ENCODE measurements at places on chromosomes 11 and 22.

DNA sequence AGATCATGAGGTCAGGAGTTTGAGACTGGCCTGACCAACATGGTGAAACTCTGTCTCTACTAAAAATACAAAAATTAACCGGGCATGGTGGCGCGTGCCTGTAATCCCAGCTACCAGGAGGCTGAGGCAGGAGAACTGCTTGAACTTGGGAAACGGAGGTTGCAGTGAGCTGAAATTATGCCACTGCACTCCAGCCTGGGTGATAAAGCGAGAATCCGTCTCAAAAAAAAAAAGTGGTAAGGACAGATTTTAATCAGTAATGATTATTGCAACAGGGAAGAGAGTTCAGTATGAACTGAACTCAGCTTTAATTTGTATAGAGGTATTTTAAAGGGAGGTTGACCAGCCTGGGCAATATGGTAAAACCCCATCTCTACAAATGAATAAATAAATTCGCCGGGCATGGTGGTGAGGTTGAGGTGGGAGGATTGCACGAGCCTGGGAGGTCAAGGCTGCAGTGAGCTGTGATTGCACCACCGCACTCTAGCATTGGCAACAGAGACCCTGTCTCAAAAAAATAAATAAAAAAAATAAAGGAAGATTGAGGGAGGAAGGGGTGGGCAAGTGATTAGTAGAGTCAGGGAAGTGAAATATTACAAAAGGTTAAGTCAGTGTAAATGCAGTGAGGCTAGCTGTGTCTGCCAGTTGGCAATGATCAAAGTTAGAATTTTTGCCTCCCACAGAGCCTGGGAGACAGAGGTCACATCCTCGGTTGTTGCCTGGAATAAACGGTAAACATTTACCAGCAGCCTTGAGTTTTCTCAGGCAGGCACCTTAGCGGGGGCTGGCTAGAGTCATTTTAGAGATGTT lies 2.6 kb upstream of the MCM5 start:
- H3K27ac ChIP-seq, result peak overlapping the region; percentile 88
- no peaks in the 10 kb centered on the region for H3K36me3 ChIP-seq
- H3K4me1 ChIP-seq, result peaks cover 35% of the 10 kb centered on the region
- H3K4me3 ChIP-seq, result no peak overlapping the region
- no peak for DNase-seq
- H3K27me3 ChIP-seq, result no peaks in the 10 kb centered on the region

DNA sequence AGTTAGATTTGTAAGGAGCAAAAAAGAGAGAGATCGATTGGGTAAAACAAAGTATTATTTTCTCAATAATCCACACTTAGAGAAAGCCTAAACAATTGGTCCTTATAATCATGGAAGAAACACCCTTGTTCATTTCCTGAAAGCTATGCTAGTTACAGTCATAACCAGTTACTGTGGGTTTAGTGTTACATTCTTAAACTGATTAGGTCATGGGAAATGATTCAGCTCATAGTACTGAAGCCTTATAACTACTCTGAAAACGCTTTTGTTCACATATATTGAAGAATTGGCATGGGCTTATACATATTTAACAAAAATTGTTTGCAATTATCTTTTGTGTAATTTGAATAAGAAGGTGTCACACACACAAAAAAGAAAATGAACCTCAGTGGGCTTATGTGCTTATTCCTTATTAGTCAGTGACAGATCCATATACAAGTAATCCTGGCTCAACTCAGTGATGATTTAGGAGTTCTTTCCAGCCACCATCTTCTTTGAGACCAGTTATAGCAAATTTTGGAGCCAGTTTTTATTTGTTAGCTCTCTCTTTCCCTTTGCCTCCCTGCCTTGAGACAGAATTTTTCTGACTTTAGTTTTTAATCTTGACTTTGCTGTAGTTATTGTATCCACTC lies 198.5 kb upstream of the CTSC start:
- no peaks in the 10 kb centered on the region for H3K4me1 ChIP-seq
- H3K36me3 ChIP-seq, result no peaks in the 10 kb centered on the region
- H3K4me3 ChIP-seq, result no peak overlapping the region
- no peaks in the 10 kb centered on the region for H3K27me3 ChIP-seq

- DNase-seq, result peak; percentile 78
- peak overlapping the region; percentile 96 for H3K27ac ChIP-seq
Measured at GRCh38 chr11:9688716-9689511, 25.0 kb downstream of the SWAP70 start.

- H3K4me1 ChIP-seq, result no peaks in the 10 kb centered on the region
- no peaks in the 10 kb centered on the region for H3K36me3 ChIP-seq
- DNase-seq, result no peak
- H3K4me3 ChIP-seq, result no peak overlapping the region
- no peaks in the 10 kb centered on the region for H3K27me3 ChIP-seq
Measured at GRCh38 chr22:19663286-19663815, 51.0 kb upstream of the SEPTIN5 start.

GRCh38 chr11:67295846-67296245 lies 6.7 kb downstream of the ANKRD13D start:
- H3K27ac ChIP-seq, result no peak overlapping the region
- H3K4me3 ChIP-seq, result no peak overlapping the region
- peaks cover 8% of the 10 kb centered on the region for H3K4me1 ChIP-seq
- no peak for DNase-seq

DNA sequence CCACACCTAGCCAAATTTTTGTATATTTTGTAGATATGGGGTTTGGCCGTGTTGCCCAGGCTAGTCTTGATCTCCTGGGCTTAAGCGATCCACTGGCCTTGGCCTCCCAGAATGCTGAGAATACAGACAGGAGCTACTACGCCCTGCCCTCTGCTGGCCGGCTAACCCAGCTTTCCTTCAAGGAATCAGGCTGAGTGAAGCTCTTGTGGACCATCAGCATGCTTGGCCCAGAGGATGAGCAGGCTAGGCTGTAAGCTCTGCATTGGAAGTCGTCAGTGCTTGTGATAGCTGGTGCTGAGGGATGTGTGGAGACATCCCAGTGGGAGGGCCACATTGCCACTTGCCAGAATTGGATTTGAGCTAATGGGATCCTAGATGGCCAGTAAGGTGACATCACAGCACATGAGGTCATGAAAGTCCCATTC lies 60.6 kb downstream of the MED15 start:
- H3K4me1 ChIP-seq, result peaks cover 16% of the 10 kb centered on the region
- no peak for DNase-seq
- peaks cover 5% of the 10 kb centered on the region for H3K36me3 ChIP-seq
- H3K4me3 ChIP-seq, result no peak overlapping the region

DNA sequence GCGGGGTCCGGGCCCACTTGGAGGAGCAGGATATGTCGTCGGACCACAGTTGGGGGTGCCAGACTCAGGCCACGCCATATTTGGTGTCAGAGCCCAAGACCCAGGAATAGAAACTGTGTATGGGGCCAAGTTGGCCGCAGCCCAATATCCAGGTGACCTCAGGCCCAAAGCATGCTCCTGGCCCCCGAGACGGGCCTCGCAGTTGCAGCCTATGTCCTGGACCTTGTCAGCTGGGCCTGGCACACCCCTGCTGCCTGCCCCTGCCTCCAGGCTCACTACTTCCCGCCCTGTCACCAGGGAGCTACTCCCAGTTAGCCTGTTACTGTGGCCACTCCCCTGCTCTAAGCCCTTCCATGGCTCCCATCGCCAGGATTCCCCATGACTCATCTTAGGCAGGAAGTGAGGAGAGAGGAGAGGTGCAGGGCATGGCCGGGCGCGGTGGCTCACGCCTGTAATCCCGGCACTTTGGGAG lies 23.1 kb downstream of the A4GALT start:
- no peak for DNase-seq
- H3K4me3 ChIP-seq, result no peak overlapping the region
- peaks cover 2% of the 10 kb centered on the region for H3K27me3 ChIP-seq

- H3K4me3 ChIP-seq, result no peak overlapping the region
- H3K4me1 ChIP-seq, result no peaks in the 10 kb centered on the region
- H3K36me3 ChIP-seq, result no peaks in the 10 kb centered on the region
- DNase-seq, result no peak
Measured at GRCh38 chr11:72512956-72513355, 78.6 kb upstream of the CLPB start.

DNA sequence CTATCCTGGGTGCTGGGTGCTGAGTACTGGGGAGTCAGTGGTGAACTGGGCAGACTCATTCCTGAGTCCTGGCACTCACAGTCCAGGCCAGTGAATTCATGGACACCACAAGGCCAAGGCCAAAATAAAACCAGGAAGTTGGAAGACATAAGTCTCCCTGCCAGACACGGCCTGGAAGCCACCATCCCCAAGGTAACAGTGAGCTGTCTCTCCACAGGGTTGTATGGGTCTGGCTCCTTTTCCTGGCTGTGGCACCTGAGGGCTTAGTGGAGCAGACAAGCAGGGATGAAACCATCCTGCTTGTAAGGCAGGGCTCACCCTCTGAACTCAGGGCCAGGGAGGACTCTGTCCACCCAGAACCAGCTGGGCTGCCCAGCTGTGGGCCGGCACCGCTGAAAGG lies 54.7 kb upstream of the ALX4 start:
- H3K36me3 ChIP-seq, result no peaks in the 10 kb centered on the region
- H3K4me1 ChIP-seq, result no peaks in the 10 kb centered on the region
- no peaks in the 10 kb centered on the region for H3K27me3 ChIP-seq
- no peak overlapping the region for H3K27ac ChIP-seq
- no peak overlapping the region for H3K4me3 ChIP-seq

DNA sequence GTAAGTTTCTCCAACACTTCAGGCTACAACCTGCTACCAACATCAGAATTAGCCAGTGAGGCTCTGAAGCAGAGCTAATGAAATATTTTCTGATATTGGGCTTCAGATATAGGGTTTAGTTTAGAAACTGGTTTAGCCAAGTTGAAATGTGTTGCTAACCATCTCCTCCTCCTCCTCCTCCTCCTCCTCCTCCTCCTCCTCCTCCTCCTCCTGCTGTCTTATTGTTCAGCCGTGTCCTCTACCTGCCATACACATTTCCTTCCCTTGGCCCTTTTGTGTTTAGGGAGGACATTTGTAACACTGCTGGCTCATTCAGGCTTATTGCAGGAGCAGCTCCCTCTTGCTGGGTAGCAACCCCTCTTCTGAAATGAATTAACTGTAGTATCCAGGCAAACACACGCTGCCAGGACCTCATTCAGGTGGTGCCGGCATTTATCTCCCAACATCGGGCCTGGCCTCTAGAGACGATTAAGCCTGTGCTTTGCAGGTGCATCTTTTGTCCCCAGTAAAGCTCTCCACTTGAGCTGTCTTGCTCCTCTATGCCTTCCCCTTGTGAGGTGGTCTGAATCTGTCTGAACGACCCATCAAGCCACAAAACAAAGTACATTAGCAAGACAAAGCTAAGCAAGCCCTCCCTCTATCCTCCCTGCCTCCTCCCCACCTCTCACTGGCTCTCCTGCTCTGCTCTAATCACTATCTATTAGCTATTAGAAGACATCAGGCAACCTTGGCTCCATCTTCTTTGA lies 82.9 kb downstream of the KCNJ1 start:
- H3K36me3 ChIP-seq, result peaks cover 28% of the 10 kb centered on the region
- DNase-seq, result no peak
- H3K4me3 ChIP-seq, result no peak overlapping the region
- H3K4me1 ChIP-seq, result no peaks in the 10 kb centered on the region
- H3K27ac ChIP-seq, result peak overlapping the region; percentile 2

DNA sequence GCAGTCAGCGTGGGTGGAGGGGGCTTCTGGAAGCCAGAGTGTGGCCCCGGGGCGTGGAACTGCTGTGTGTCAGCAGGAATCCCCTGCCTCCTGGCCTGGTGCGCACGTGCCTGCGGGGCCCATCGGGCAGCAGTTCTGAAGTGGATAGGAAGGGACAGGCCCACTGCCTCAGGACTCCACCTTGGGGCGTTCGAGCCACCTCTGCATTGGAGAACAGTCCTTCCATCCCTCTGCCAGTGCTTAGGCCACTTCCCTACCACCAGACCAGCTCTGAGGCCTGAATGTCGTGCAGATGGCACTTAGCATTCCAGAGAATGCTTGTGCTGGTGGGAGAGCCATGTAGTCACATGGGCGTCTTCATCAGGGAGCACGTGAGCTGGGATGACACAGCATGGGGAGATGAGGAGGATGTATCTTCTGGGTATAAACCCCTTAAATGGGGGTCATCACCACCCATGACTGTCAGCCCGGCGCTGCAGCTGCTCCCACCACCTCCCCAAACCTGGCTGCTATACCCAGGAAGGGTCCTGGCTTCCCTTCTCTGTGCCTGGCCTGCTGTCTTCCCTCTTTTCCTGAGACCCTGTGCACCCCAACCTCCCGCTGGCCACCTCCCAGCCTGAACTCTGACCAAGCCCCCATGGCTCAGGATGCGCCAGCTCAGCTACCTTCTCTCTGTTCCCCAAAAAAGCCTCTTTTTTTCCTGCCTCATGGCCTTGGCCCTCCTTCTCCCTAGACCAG lies 9.7 kb downstream of the INCENP start:
- no peak overlapping the region for H3K4me3 ChIP-seq
- no peaks in the 10 kb centered on the region for H3K27me3 ChIP-seq
- H3K4me1 ChIP-seq, result no peaks in the 10 kb centered on the region

- no peak overlapping the region for H3K27ac ChIP-seq
- H3K4me1 ChIP-seq, result no peaks in the 10 kb centered on the region
- H3K36me3 ChIP-seq, result no peaks in the 10 kb centered on the region
- no peaks in the 10 kb centered on the region for H3K27me3 ChIP-seq
- H3K4me3 ChIP-seq, result no peak overlapping the region
Measured at GRCh38 chr11:83709434-83709833, 423.3 kb upstream of the CCDC90B start.

DNA sequence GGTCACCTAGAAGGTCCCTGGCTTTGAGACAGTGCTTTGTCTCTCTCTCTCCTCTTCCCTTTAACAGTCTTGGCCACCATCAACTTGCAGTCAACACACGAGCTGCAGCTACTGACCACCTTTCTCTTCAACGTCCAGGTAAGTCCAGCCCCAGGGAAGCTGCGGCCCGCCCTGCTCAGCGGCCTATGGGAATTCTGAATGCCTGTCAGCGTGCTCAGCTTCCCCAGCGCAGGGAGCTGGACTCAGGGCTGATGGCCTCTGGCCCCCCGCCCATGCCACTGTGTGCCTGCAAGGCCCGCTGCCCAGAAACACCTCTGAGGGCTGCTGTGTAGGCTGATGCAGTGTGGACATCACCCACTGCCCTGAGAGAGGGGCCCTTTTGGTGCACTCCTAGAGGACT lies 32.5 kb downstream of the GLB1L2 start:
- H3K27ac ChIP-seq, result no peak overlapping the region
- H3K4me3 ChIP-seq, result no peak overlapping the region
- no peaks in the 10 kb centered on the region for H3K36me3 ChIP-seq
- DNase-seq, result no peak
- H3K4me1 ChIP-seq, result no peaks in the 10 kb centered on the region

DNA sequence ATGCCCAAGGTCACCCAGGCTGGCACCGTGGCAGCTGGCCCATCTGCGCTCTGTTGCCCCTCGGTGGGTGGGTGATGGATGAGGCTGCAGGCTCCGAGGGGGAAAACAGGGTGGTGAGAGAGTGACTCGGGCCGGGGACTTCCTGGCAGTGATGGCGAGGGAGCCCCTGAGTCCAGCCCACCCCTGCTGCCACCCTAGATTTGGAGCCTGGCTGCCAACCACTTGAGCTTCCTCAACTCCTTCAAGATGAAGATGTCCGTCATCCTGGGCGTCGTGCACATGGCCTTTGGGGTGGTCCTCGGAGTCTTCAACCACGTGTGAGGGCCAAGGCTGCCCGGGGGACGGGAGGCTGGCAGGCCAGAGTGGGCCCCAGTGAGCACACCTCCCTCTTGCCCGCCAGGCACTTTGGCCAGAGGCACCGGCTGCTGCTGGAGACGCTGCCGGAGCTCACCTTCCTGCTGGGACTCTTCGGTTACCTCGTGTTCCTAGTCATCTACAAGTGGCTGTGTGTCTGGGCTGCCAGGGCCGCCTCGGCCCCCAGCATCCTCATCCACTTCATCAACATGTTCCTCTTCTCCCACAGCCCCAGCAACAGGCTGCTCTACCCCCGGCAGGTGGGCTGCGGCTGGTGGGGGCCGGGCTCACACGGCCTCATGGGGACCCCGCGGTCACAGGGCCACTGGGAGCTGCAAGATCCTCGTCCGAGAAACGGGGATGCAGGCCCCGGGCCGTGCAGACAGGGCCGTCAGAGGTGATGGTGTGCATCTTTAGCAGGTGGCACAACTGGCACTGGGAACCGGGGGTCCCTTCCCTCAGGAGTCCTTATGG lies 10.1 kb downstream of the TCIRG1 start:
- no peaks in the 10 kb centered on the region for H3K4me1 ChIP-seq
- no peak overlapping the region for H3K4me3 ChIP-seq
- no peaks in the 10 kb centered on the region for H3K27me3 ChIP-seq
- H3K36me3 ChIP-seq, result peaks cover 66% of the 10 kb centered on the region
